DMS 273 treated with DMSO at 0.1 percent for 48 hours (cell line): ENCODE measurements at places on chromosomes 2 and 18.
A peak's percentile ranks its signal among the peaks of the same experiment; 100 is the strongest.

DNA sequence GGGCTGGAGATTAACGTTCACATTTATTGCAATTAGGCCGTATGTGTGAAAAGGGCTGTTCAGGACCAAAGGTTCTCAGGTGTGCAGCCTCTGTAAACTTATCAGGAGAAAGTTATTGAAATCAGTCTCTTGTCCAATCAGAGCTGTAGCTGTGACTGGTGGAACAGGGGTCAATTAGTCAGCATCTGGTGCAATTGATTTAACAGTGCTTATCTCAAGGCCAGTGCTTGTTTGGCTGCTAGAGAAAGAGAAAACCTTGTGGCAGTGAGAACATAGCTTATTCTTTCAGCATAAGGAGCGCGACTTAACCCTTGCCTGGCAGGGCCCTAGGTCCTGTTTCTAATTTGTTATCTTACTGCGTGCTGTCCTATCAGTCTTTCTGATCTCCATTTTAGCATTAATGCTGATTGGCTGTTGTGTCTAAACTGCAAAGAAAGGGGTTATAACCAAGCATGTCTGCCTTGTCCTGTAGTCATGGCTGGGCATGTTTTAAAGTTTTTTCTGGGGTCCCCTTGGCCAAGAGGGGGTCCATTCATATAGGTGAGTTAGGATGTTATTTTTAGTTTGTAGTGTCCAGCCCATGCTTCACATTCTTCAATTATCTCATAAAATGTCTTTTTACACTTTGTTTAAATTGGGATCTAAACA is 66.4 kb downstream of the CYB5A start:
- DNase-seq = no peak

DNA sequence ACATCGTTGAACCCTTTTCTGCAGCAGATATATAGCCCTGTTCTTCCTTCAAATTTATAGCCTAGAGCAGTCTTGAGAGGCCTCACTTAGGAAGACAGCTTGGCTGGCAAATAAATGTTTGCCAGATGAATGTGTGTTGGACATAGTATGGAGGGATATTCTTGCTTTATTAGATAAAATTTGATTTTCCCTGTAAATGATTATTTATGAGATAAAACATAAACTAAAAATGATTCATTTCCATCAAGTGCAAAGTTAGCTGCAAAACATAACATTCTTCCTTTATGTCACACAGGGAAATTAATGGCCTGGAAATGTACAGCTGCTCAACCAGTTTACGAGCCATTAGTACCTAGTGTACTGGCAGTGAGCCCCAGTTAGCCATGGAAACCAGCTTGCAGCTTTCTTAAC is 82.5 kb downstream of the LIMS1 start:
- peak; percentile 75 for DNase-seq

GRCh38 chr18:62186499-62186773 is 420 bp downstream of the PIGN start:
- DNase-seq = no peak

GRCh38 chr2:654896-655295 is 22.3 kb downstream of the TMEM18 start:
- no peak for DNase-seq

DNA sequence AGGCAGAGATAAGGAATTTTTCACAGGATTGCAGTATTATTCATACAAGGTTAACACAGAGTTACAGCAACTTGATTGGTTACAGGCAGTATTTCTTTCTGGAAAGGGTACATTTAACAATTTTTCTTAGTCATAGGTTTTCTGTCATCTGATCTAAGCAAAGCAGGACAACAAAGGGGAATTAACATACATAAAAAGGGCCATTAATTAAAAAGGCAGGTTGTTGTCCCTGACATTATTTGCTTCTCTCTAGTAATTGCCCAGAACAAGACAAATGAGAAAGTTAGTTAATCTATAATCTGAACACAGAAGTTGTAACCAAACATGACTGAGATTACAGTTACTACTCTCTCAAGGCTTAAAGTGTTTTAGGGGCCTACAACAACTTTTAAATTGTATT is 291.4 kb upstream of the LRRTM4 start:
- DNase-seq = no peak

DNA sequence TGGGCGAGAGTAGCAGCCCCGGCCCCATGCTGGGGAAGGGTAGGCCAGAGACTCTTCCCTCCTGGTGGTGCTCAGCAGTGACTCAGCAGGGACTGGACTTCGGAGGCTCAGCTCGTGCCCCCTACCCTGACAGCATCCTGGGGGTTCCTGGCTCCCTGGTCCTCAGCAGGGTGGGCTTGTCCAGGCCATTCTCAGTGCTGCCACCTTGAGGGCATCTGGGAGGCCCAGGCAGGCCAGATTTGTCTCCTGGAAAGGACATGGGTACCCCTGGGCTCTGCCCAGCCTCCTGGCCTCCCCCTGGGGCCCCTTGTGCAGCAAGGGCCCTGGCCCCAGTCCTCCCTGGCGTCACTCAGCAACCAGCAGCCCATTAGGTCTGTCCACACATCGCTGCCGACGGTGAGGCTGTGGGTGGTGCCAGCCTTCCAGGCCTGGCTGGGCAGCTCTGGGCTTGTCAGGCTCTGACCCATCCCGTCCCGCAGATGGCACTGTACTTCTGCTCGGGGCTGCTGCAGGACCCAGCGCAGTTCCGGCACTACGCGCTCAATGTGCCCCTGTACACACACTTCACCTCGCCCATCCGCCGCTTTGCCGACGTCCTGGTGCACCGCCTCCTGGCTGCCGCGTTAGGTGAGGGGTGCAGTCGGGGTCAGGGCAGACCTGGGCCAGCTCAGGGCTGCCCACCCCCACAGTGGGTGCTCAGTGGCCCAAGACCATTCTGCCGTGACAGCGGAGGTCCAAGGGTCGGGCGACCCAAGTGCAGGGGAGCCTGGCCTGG is 45.0 kb upstream of the ALPP start:
- no peak for DNase-seq

DNA sequence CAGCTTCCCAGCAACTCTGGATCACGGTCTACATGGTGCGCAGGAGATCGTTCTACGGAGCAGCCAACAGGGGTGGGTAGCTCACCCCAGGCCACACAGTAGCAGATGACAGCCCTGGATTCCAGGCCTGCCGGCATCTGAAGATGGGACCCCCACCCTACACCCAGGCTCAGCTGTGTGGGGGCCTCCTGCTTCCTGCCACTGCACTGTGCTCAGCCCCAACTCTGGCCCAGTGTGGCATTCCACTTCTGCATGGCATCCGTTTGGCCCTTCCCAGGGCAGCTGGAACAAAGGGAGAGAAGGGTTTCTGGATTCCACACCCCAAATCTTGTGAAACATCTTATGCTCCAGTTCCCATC is 9.1 kb downstream of the PER2 start:
- DNase-seq = no peak
